ENCODE measurements at places on chromosomes 2 and 18. TPM values are rescaled to one million over a fixed set of nuclear protein-coding genes. Genes with fewer than 3 reads are reported as not detected.

The REG3A gene
- total RNA-seq, result not detected

The SIX2 gene
- total RNA-seq, result 35.0 TPM

The BUB1 gene
- total RNA-seq, result 7.6 TPM

The AQP12B gene
- total RNA-seq, result not detected

The DSEL gene
- 49.8 TPM for total RNA-seq

The NTSR2 gene
- not detected for total RNA-seq

DNA sequence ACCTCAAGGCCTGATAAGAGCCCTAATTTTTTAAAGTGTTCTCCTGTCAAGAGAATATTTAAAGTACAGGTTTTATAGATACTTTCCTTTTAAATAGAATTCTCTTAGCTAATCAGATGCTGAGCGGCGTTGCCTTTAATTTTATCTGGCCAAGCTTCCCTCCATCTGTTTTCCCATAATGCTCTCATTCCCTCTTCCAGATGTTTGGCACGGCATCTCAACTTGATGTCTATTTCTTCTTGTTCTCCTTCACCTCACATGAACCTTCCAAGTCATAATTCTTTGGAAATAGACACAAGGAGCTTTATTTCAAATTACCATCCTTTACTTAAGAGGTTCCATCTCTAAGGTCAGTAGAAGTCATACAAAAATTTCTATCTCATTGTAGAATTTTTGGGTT is 76.1 kb upstream of the CPO start:
- H3K4me1 ChIP-seq, result no peaks in the 10 kb centered on the region
- no peaks in the 10 kb centered on the region for H3K27me3 ChIP-seq
- H3K4me3 ChIP-seq, result no peak overlapping the region
- no peak overlapping the region for H3K27ac ChIP-seq

DNA sequence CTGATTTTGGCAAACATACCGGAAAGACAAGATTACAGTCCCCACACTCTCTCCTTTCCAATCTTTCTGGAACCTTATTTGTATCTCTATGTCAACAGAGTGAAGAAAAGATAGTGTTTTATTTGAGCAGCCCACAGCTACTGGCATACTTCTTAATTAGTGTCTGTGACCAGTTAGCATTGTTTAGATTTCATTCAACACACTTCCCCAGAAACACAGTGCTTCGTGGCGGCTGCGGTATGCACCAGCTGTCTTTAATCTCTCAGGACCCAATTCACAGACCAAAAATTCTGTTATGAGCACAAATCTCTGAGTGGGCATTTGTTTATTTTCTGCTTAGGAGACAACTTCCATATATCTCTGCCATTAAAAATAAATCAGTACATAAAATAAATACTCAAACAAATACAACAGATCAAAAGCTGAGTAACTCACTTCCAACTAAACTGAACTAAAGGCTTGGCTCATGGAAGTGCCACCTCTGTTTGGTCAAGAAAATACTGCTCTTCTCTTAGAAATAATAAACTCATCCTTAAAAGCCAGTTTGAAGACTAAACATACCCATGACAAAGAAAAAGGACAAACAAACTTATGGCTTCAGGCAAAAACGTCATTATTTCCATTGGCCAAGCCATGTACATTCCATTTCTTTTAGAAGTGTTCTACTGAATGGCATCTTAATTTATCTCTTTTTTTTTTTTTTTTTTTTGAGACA is 392.4 kb downstream of the TXNL1 start:
- H3K4me1 ChIP-seq, result peaks cover 12% of the 10 kb centered on the region
- H3K27ac ChIP-seq, result no peak overlapping the region
- no peak overlapping the region for H3K4me3 ChIP-seq
- DNase-seq, result no peak
- no peaks in the 10 kb centered on the region for H3K36me3 ChIP-seq

DNA sequence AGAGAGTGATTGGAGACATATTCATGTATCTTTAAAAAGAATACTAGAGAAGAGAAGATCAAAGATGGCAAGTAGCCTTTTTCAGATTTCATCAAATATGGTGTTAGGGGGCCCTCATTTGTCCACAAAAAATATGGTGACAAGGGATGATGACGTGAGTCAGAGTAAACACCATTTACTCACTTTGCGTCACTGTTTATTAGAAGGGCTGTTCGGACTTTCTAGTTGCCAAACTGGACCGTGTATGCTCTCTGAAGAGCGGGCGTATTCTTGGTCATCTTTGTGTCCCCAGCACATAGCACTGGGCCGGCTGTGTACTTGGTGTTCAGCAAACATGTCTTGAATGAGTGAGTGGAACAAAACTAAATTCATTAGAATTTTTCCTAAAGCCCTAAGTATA is 37.5 kb downstream of the TTC39C start:
- H3K27ac ChIP-seq, result no peak overlapping the region
- H3K4me3 ChIP-seq, result no peak overlapping the region
- DNase-seq, result no peak
- no peaks in the 10 kb centered on the region for H3K27me3 ChIP-seq
- peaks cover 15% of the 10 kb centered on the region for H3K4me1 ChIP-seq
- H3K36me3 ChIP-seq, result no peaks in the 10 kb centered on the region

- H3K36me3 ChIP-seq, result no peaks in the 10 kb centered on the region
- DNase-seq, result no peak
- H3K4me1 ChIP-seq, result peaks cover 47% of the 10 kb centered on the region
Measured at GRCh38 chr2:160138406-160138805, 61.7 kb downstream of the ITGB6 start.

DNA sequence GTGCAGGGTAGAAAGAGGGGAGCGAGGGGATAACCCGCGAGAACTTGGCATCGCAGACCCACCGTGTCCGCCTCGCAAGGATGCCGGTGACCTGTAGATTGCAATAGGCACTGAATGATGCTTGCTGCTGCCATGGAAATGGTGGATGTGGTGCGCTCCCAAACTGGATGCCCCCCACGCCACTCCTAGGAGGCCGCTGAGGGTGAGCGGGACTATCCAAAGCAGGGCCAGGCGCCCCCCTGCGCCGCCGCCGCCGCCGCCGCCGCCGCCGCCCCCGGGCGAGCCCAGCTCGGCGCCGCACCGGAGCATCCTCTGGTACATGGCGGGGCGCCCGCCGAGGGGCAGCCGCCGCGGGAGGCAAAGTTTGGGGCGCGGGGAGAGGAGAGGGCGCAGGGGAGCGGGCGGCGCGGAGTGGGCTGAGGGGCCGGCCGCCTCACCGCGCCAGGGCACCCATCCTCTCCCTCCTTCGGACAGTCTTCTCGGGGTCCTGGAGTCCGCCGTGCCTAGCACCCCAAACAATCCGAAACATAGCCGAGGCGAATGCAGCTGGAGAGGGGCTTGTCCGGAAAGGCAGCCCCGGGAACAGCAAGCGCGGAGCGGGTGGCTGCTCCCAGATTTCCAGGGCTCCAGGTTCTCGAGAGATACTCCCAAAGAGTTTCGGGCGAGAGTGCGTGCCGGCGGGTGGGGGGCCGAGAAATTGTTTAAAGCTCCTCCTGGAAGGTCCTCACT is 685.1 kb downstream of the NRXN1 start:
- DNase-seq, result no peak
- peaks cover 73% of the 10 kb centered on the region for H3K27me3 ChIP-seq
- H3K27ac ChIP-seq, result no peak overlapping the region
- peaks cover 10% of the 10 kb centered on the region for H3K4me1 ChIP-seq

DNA sequence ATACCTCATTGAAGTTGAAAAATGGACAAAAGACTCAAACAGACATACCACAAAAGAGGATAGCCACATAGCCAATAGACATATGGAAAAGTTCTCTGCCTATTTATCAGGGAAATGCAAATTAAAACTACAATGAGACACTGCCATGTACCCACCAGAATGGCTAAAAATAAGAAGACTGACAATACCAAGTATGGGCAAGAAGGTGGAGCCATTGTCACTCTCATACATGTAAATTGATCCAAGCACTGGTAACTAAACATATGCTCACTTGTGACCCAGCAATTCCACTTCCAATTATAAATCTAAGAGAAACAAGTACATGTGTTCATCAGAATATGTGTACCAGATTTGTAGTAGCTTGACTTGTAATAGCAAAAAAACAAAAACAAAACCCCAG is 4.6 kb downstream of the LOXHD1 start:
- H3K27me3 ChIP-seq, result peaks cover 55% of the 10 kb centered on the region
- H3K36me3 ChIP-seq, result no peaks in the 10 kb centered on the region
- H3K4me3 ChIP-seq, result no peak overlapping the region
- DNase-seq, result no peak

- no peaks in the 10 kb centered on the region for H3K4me1 ChIP-seq
- H3K4me3 ChIP-seq, result no peak overlapping the region
- H3K36me3 ChIP-seq, result no peaks in the 10 kb centered on the region
- peaks cover 8% of the 10 kb centered on the region for H3K27me3 ChIP-seq
- no peak overlapping the region for H3K27ac ChIP-seq
Measured at GRCh38 chr2:30956995-30957394, 149.7 kb upstream of the CAPN13 start.

- H3K36me3 ChIP-seq, result no peaks in the 10 kb centered on the region
- peaks cover 10% of the 10 kb centered on the region for H3K4me1 ChIP-seq
- no peak overlapping the region for H3K4me3 ChIP-seq
- no peak for DNase-seq
- H3K27me3 ChIP-seq, result no peaks in the 10 kb centered on the region
Measured at GRCh38 chr2:30684996-30685395, 122.2 kb downstream of the CAPN13 start.

- H3K4me3 ChIP-seq, result no peak overlapping the region
- DNase-seq, result no peak
- H3K27me3 ChIP-seq, result no peaks in the 10 kb centered on the region
- peaks cover 13% of the 10 kb centered on the region for H3K36me3 ChIP-seq
- H3K27ac ChIP-seq, result peak overlapping the region; percentile 54
Measured at GRCh38 chr2:218284106-218284811, 8.0 kb downstream of the TMBIM1 start.

- H3K4me1 ChIP-seq, result no peaks in the 10 kb centered on the region
- no peak overlapping the region for H3K27ac ChIP-seq
- no peak for DNase-seq
Measured at GRCh38 chr2:106158871-106159270, 35.2 kb downstream of the UXS1 start.

- H3K4me1 ChIP-seq, result peaks cover 48% of the 10 kb centered on the region
- peaks cover 3% of the 10 kb centered on the region for H3K36me3 ChIP-seq
- no peak for DNase-seq
- no peaks in the 10 kb centered on the region for H3K27me3 ChIP-seq
Measured at GRCh38 chr18:58314284-58314683, 270.3 kb downstream of the NEDD4L start.

DNA sequence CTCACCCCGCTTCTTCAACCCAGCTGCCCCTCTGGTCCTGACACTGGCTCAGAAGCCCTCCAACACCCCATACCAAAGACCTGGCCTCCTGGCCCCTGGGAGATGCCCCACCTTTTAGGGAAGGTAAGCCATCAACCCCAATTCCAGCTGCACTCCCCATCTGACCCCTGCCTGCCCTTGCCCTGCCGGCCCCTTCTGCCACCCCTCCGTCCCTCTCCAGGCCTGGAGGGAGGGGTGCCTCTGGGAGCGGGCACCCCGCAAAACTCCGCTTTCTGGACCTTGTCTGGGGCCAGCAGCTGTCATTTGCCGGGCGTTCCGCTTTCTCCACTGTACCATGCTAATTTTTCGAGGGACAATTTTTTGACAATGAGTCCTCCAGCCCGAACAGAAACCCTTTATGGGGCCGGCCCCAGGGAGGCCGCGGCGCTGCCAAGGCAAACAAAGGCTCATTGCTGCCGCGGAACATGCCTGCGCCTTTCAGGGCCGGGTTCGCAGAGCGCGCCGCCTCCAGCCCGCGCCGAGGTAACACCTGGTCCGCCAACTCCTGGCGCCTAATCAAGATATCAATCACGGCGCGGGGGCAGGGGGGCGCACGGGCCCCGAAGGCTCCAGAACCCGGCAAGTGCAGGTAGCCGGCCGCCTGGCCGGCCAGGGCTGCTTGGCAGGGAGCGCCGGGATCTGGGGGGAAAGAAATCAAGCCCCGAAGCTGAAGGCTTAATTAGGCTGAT is 96.0 kb downstream of the INHBB start:
- H3K4me1 ChIP-seq, result peaks cover 17% of the 10 kb centered on the region
- peak; percentile 74 for DNase-seq
- H3K36me3 ChIP-seq, result no peaks in the 10 kb centered on the region
- peaks cover 51% of the 10 kb centered on the region for H3K27me3 ChIP-seq
- H3K27ac ChIP-seq, result no peak overlapping the region

- H3K36me3 ChIP-seq, result peaks cover 6% of the 10 kb centered on the region
- H3K4me3 ChIP-seq, result no peak overlapping the region
- no peak for DNase-seq
- peaks cover 4% of the 10 kb centered on the region for H3K4me1 ChIP-seq
- H3K27ac ChIP-seq, result no peak overlapping the region
Measured at GRCh38 chr2:217299590-217299989, 439.7 kb upstream of the TNP1 start.

GRCh38 chr2:197862246-197862955 is 58.0 kb downstream of the PLCL1 start:
- peaks cover 2% of the 10 kb centered on the region for H3K36me3 ChIP-seq
- H3K4me3 ChIP-seq, result no peak overlapping the region
- no peaks in the 10 kb centered on the region for H3K4me1 ChIP-seq
- no peak overlapping the region for H3K27ac ChIP-seq
- H3K27me3 ChIP-seq, result peaks cover 12% of the 10 kb centered on the region

DNA sequence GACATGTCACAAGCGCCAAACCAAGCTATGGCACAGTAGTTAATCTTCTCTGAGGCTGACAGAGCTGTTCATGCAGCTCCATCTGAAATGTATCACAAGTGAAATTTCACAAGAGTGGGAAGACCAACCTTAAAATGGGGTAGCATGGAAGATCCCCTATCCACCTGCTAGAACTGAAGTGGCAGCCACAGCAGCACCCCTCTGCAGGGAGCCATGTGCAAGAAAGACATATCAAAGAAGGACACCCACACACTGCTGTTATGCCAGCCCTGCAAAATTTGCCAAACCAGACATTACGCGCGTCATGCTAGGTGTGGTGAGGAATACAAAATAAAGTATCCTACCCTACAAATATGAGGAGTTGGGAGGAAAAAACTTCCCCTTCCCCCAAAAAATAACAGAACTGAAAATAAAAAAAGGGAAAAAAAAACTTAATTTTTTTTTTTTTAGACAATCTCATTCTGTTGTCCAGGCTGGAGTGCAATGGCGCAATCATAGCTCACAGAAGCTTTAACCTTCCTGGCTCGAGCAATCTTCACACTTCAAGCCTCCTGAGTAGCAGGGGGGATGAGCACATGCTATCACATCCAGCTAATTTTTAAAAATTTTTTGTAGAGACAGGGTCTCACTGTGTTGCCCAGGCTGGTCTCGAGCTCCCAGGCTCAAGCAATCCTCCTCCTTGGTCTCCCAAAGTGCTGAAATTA is 76.2 kb downstream of the STK39 start:
- no peak overlapping the region for H3K27ac ChIP-seq
- H3K4me1 ChIP-seq, result peaks cover 40% of the 10 kb centered on the region
- no peak for DNase-seq

DNA sequence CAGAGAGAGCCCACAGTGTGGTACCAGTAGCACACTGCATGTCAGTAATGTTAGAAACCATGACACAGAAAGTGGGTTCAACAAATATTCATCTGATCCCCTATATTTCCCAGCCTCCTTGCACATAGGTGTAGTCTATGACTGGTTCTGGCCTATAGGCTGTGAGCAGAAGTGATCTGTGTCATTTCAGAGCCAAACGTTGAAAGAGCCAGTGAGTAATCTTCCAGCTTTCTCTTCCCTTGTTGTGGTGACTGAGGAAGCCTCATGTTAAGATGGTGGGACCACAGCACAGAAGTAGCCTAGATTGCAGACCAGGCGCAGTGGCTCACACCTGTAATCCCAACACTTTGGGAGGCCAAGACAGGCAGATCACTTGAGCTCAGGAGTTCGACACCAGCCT is 4.1 kb downstream of the TMEM237 start:
- no peaks in the 10 kb centered on the region for H3K27me3 ChIP-seq
- H3K36me3 ChIP-seq, result peaks cover 17% of the 10 kb centered on the region
- H3K4me1 ChIP-seq, result peaks cover 16% of the 10 kb centered on the region
- H3K27ac ChIP-seq, result no peak overlapping the region
- DNase-seq, result no peak
- no peak overlapping the region for H3K4me3 ChIP-seq

All from chondrocyte (in vitro differentiated cells).